GM20000 (cell line): ENCODE measurements at places on chromosomes 12 and 14.

GRCh38 chr12:115354007-115354890 lies 670.3 kb upstream of the TBX3 start:
- DNase-seq: no peak

GRCh38 chr12:64010069-64010686 lies 165.7 kb downstream of the SRGAP1 start:
- DNase-seq: peak; percentile 12

DNA sequence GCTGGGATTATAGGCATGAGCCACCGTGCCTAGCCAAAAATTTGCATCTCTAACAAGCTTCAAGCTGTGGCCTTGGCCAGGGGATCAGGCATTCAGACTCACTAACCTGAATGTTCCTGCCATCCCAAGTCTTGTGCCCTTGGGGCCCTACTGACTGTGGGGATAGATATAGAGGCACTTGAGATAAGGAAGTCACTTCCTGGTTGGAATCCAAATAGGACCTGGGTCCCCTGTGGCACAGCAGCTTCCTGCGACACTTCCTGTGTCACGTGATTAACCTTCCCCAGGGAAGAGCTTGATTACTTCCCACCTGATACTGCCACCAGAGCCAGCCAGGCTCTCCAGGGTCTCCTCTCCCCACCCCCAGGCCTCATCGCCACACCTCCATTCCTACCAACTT lies 128.2 kb downstream of the BCL11B start:
- DNase-seq: no peak

- DNase-seq: no peak
Observed at GRCh38 chr12:40103043-40103442, 2.8 kb downstream of the SLC2A13 start.

GRCh38 chr12:121033625-121034349 lies 5.3 kb downstream of the OASL start:
- DNase-seq: no peak
